SW480 (cell line): ENCODE measurements at places on chromosomes 5 and 9.

GRCh38 chr5:155919126-155919525 lies 407.8 kb upstream of the SGCD start:
- DNase-seq, result no peak

DNA sequence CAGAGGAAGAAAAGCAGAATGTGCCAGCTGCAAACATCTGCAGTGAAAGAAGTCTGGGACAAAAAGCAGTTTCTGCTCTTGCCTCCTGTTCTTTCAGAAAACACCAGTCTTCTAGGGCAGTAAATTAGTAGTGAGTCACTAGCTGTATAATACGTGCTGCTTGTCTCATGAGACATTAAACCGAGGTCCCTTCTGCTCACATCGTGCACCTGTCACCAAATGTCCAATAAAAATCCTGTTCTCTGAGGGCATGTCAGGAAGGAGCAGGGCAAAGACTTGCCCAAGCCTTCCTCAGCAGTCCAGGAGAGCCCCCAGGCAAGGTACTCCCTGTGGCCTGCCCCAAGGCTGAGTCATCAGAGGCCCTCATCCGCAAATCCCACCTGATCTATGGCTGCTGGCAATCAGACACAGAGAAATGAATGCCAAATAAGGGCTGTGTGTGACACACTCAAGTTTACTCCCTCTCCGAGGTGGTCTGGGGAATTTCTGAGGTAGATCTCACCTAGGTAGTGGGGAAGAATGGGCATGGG lies 255.3 kb upstream of the SMARCA2 start:
- DNase-seq, result peak; percentile 46

GRCh38 chr5:176410486-176411180 lies 5.7 kb downstream of the CLTB start:
- peak; percentile 76 for DNase-seq

GRCh38 chr5:14445013-14445412 lies 136.6 kb upstream of the OTULINL start:
- no peak for DNase-seq

DNA sequence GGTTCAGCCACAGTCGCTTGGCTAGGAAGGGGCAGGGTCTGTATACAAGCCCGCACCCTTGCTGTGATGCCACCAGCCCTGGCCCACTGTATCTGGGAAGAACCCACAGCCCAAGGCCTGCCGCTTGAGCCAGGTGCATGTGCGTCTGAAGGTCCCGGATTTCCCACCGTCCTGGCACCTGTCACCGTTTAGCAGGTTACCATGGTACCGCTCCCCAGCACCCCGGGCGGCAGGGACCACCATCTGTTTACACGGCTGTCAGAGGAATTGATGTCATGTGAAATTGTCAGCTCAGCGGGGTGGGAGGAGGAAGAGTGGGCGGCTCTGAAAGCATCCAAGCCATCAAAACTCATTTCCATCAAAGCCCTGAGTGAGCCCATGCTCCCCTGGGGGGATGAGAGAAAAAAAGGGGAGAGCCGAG lies 92.7 kb downstream of the HRH2 start:
- no peak for DNase-seq
